ENCODE measurements at places on chromosomes 1 and 21.

GRCh38 chr1:56825436-56825835 is 6.2 kb upstream of the FYB2 start:
- DNase-seq = no peak

- DNase-seq = no peak
These were observed 84.0 kb downstream of the CD247 start for GRCh38 chr1:167434306-167434705.

- no peak for DNase-seq
These were observed 23.1 kb upstream of the TRAF3IP3 start for GRCh38 chr1:209732725-209733124.

- no peak for DNase-seq
These were observed 10.3 kb downstream of the MORN1 start for GRCh38 chr1:2380816-2381591.

GRCh38 chr1:214380986-214381695 is 100.2 kb downstream of the SMYD2 start:
- DNase-seq = no peak

Measured in stimulated activated CD8-positive, alpha-beta memory T cell treated with anti-CD3 and anti-CD28 coated beads, Interleukin-2, amount 100 ng/mL, for 48 hours (primary cell).